ENCODE measurements at places on chromosomes 6 and 20.

- DNase-seq = no peak
These were observed 3.2 kb downstream of the IRF4 start for GRCh38 chr6:394641-395289.

DNA sequence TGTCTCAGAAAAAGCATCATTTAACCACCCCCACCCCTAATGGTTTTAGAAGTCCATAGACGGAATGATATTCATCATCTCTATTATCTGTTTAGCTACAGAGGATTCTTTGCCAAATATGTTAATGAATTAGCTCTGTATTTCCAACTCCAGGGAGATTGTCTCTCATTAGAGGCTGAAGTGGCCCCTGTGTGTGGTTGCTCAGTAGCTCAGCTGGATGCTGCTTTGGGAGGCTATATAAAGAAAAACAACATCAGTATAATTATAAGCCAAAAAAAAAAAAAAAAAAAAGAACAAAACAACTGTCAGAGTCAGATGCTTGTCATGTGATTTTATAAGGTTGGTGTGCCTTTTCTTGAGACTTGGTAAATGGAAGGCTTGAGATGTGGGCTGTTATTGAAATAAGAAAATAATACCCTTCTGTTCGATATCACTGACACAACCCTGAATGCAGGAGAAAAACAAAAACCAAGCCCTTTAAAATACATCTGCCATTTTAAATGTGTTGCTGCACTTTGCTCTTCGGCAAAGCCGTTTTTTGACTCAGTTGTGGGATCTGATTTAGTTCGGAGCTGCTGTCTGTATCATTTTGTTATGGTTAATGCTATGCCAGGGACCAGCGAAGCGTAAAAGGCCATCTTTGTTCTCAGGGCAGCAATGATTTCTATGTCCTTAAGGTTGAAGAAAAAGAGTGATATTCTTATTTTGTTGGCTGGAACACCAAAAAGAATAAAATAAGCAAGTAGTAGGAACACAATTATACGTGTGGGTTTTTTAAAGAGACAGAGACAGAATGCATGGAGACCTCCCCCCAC lies 422.6 kb downstream of the QKI start:
- DNase-seq = no peak

DNA sequence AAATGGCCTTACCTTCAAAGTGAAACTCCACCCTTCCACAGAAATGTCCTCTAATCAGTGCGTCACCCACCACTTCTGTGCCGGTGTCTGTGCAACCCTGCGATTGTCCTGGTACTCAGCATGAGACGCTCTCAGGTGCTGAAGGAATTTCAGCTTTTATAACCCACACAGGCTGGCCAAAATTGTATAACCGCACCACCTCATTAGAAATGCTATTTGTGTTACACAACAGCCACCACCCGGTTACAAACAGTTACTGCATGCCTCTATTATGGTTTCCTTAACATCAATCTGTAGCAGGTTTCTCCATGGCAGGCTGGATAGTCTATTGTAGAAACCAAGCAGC lies 51.5 kb downstream of the SLC23A2 start:
- DNase-seq = no peak

DNA sequence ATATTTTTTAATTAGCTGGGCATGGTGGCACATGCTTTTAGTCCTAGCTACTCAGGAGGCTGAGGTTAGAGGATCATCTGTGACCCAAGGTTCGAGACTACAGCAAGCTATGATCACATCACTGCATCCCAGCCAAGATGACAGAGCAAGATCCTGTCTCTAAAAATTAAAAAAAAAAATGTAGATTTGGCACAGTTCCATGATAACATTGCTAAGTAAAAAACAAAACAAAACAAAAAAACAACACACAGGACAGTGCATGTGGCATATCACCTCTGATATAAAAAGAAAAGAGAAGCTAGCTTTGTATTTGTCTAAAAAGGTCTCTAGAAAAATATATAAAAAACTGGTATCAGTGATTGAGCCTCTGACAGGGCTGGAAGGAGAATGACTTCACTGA lies 24.6 kb downstream of the RNF24 start:
- DNase-seq = no peak

DNA sequence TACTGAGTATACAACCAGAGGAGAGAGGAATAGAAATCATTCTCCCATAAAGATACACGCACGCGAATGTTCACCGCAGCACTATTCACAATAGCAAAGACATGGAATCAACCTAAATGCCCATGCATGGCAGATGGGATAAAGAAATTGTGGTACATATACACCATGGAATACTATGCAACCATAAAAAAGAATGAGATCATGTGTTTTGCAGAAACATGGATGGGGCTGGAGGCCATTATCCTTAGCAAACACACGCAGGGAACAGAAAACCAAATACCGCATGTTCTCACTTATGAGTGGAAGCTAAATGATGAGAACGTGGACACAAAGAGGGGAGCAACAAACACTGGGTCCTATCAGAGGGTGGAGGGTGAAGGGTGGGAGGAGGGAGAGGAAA lies 3.4 kb downstream of the SERPINB6 start:
- no peak for DNase-seq

DNA sequence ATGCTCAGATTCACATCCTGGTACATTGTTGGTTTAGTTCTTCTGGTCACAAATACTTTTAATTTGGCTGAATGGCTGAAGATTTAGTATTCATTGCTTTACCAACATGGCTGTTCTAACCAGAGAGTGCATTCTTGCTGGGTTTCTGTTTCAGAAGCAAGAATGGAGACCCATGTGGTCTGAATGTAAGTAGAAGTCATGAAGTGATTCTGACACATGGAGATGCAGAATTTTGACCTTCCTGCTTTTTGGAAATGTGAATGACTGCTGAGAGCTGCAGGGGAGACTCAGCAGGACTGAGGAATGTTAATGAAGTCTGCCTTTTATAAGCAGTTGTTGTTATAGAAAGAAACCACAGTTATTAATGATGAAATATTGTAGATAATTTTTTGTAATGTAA lies 576.1 kb upstream of the MARCKS start:
- no peak for DNase-seq

- DNase-seq = no peak
These were observed 34.3 kb upstream of the TNFRSF21 start for GRCh38 chr6:47344022-47344421.

DNA sequence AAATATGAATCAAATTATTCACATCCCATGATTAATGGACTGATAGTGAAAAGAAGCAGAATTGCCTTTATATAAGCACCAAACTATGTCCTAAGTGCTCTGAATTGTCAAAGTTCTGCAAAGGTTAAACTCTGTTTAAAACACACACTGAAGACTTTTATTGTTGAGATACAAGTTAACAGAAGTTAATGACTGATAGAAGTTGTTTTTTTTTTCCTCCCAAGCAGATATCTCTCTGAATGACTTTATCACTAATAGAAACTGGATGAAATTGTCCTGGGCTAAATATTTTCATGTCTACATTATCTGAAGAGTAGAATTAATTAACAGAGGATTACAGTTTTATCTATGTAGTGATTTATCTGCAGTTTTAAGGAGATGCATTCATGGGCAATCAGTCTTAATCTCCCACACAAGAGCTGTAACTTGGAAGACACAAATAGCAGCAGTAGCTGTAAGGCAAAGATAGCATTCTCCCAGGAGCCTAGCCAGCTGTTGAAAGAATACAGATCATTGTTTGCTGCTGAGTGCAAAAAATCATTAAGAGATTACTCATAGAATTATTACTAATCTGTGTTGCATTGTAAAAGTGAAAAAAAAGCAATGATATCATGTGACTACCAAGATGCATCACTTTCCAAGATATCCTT lies 49.9 kb downstream of the BMP5 start:
- DNase-seq = no peak

- no peak for DNase-seq
These were observed 3.4 kb downstream of the CALHM4 start for GRCh38 chr6:116556814-116557415.

DNA sequence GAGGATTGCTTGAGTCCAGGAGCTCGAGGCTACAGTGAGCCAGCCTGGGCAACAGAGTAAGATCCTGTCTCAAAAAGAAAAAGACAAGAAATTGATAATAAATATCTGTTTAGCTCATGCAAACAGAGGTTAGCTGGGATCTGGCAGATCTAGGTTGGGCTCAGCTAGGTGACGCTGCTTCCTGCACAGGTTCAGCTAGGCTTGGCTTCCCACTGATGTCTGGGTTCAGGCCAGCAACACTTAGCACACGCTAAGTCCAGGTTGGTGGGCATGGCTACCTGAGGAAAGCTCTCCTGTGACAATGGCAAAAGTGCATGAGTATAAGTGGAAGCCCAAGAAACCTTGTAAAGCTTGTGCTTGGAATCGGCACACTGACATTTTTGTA lies 48.7 kb downstream of the RIN2 start:
- DNase-seq = no peak

DNA sequence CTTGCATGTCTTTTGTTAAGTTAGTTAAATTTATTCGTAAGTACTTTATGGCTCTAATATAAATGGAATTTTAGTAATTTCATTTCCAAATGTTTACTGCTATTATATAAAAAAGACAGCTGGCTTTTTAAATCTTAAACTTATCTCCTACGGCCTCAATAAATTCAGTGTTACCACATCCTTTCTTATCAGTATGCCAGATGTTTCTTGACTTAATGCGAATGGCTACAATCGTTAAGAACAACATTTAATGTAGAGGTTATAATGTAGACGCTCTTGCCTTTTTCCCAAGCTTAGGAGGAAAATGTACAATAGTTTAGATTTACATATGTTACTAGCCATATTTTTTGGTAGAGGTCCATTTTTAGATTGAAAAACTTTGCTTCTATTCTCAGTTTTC lies 659.4 kb downstream of the TENT5A start:
- DNase-seq = no peak

DNA sequence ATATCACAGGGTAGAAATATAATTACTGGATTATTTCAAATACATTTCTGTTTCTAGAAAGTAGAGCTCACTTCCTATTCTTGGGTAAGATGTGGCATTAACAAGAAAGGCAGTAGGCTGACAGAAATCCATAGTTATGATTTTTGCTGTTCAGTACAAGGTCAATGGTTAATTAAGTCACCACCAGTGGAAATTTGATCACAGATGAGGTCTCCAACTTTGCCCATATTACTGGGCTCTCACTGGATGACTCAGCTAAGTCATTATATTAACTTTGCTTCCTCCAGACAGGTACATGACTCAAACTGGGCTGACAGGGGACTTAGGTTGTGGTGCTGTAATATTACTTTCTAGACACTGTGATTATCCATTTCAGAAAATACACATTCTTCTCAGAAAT lies 212.4 kb downstream of the GRIK2 start:
- DNase-seq = no peak

GRCh38 chr6:42389736-42390135 lies 62.0 kb downstream of the TRERF1 start:
- DNase-seq = no peak

GRCh38 chr20:42920776-42921175 lies 268.9 kb downstream of the PTPRT start:
- DNase-seq = no peak

DNA sequence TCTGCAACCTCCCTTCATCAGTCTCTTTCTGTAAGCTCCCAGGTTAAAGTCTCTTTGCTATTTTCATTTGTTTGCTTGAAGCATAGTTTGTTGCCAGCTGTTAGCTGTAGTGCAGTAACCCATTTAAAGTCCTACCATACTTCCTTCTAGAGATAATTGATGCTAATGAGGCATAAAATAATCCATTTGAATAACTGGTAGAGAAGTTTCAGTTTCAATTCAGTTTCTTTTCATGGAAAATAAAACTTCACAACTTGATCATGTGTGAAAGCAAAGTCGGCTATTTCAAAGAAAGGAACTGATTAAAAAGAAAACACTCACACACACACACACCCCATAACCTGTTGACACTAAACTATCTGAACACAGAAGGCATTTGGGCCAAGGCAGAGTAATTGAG lies 68.5 kb upstream of the TENT5A start:
- no peak for DNase-seq

- no peak for DNase-seq
These were observed 34.5 kb downstream of the HCRTR2 start for GRCh38 chr6:55208478-55209458.

DNA sequence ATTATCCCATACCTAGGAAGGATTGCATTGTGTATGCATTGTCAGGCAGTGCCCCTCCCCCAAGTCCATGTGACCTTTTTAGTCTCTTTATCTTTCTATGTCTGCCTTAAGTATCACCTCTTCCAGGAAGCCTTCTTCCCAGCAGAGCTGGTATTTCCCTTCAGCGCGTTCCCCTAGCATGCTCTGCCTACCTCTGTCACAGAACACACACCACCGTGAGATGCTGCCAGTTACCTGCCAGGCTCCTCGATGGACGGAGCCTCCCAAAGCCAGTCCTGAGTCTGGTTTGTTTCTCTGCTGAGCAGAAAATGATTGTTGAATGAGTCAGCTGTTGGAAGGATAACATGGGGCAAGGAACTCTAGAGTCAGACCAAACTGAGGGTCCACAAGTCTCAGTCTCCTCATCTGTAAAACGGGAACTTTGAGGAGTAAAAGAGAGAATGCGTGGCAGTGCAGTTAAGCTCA lies 11.3 kb upstream of the ZNF335 start:
- no peak for DNase-seq

GRCh38 chr6:20653085-20653479 lies 118.8 kb downstream of the CDKAL1 start:
- DNase-seq = no peak

DNA sequence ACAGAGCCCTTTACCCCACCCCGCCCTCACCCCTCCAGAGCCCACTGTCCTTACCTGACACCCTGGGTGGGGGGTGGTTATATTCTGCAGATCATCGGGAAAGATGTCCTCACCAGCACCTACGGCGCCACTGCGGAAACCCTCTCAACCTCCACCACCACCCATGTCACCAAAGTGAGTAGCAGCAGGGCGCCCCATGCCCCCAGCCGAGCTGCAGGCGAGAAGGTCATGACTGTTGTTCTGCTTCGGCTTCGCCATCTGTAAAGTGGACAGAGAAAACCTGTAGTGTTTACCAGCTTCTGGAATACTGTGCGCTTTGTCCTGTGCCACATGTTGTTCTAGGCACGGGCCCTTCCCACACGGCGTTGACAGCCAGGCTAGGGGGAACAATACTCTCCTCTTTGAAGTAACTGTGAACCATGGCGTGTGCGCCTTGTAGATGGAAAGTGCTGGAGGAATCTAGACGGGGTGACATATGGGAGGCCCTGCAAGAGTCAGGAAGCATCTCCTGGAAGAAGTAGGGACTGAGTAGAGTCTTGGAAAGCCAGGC lies 16.5 kb upstream of the AAR2 start:
- no peak for DNase-seq

- no peak for DNase-seq
These were observed 13.4 kb downstream of the PTK7 start for GRCh38 chr6:43089467-43089866.

GRCh38 chr6:90701146-90701781 lies 114.4 kb upstream of the MAP3K7 start:
- peak; percentile 21 for DNase-seq

- DNase-seq = no peak
These were observed 218.2 kb downstream of the BMP7 start for GRCh38 chr20:57048027-57048869.

DNA sequence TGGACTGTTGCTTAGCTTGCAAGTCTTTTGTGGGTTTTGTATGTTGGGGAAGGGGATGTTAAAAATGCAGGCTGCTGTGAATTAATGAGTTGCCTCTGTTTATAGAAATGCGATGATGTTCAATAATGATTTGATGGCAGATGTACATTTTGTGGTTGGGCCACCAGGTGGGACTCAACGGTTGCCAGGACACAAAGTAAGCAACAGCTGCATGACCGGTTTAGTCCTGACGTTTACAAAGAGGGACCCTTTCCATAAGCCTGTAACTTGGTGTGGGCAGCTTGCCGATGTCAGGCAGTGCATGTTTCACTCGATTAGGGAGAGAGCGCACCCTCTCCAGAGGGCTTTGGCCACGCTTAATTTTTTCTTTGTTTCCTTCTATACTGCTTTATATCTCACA lies 1.3 kb downstream of the BTBD3 start:
- DNase-seq = no peak

- DNase-seq = no peak
These were observed 62.1 kb downstream of the TBXT start for GRCh38 chr6:166105341-166106075.
